ENCODE measurements at places on chromosomes 4 and X.
A peak's percentile ranks its signal among the peaks of the same experiment; 100 is the strongest.

GRCh38 chr4:1009542-1010394, 1.7 kb upstream of the FGFRL1 start:
- peak; percentile 74 for DNase-seq

DNA sequence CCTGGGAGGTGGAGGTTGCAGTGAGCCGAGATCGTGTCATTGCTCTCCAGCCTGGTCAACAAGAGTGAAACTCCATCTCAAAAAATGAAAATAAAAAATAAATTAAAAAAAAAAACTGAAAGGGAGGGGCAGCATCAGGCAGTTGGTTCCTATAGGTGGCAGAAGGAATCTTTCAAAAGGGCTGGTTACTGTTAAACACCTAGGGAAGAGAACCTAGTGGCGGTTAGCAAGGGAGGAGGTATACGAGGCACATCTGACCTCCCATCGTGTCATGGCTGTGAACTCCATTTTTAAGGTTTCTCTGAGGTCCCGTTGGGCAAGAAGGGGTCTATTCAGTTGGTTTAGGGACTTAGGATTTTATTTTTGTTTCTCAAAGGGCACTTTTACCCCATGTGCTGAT, 150.1 kb downstream of the SLC7A11 start:
- no peak for DNase-seq

- no peak for DNase-seq
Measured at GRCh38 chrX:130563476-130563875, 161.7 kb downstream of the RBMX2 start.

- DNase-seq = no peak
Measured at GRCh38 chr4:54157606-54158005, 57.6 kb downstream of the GSX2 start.

- DNase-seq = no peak
Measured at GRCh38 chrX:20362268-20363267, 95.9 kb upstream of the RPS6KA3 start.

DNA sequence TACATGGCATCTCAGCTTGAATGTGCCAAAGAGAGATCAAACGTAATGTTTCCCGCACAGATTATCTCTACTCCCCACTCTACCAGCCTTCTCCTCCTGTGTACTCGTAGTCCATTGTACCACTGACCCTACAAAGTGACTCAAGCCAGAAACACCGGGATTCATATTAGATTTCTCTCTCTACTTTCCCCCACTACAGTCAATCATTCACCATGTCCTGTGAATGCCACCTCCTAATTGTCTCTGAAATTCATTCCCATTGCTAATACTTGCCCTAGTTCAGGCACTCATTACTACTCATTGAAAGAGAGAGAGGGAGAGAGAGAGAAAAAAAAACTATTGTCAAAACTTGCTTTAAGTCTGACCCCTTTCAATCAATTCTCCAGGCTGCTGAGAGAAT, 78.2 kb upstream of the LHFPL1 start:
- no peak for DNase-seq

GRCh38 chrX:9318213-9318612, 146.6 kb upstream of the TBL1X start:
- DNase-seq = no peak

- DNase-seq = no peak
Measured at GRCh38 chrX:150155436-150156035, 207.6 kb upstream of the MAMLD1 start.

- DNase-seq = no peak
Measured at GRCh38 chr4:4864443-4864939, 5.0 kb downstream of the MSX1 start.

GRCh38 chr4:139534287-139534950, 21.6 kb downstream of the SETD7 start:
- DNase-seq = no peak

DNA sequence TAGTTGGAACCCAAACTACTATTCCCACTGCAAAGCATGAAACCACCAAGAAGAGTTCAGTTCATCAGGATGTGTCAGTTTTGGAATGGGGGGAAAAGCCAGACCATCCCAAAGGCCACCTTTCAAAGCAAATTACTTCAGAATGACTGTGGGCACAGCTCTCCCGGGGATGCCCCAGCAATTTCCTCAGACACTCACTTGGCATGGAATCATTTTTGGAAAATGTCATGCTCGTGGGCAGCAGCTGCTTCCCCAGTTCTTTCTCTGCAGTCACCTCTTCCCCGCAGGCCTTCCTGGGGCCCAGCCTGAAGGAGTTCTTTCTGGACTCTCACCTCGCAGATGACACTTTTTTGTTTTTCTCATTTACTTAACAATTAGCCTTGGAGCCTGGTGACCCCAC, 350.3 kb downstream of the NR3C2 start:
- no peak for DNase-seq

- no peak for DNase-seq
Measured at GRCh38 chr4:182683661-182684060, 233.5 kb downstream of the DCTD start.

GRCh38 chr4:167717495-167717894, 374.8 kb upstream of the ANXA10 start:
- no peak for DNase-seq

DNA sequence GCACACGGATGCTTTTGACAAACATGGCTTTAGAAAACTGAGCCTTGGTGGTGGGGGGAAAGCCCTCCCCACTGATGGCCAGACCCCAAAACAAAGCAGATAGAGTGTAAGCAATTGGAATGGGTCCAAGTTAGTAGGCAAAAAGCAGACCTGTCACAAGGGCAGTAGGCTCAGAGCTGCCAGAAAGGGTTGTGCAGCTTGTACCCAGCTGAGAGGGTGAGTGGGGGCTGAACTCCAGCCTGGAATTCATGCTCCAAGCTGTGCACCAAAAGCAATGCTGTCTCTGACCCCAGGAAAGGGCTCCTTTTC, 101.1 kb upstream of the TEX13D start:
- no peak for DNase-seq

DNA sequence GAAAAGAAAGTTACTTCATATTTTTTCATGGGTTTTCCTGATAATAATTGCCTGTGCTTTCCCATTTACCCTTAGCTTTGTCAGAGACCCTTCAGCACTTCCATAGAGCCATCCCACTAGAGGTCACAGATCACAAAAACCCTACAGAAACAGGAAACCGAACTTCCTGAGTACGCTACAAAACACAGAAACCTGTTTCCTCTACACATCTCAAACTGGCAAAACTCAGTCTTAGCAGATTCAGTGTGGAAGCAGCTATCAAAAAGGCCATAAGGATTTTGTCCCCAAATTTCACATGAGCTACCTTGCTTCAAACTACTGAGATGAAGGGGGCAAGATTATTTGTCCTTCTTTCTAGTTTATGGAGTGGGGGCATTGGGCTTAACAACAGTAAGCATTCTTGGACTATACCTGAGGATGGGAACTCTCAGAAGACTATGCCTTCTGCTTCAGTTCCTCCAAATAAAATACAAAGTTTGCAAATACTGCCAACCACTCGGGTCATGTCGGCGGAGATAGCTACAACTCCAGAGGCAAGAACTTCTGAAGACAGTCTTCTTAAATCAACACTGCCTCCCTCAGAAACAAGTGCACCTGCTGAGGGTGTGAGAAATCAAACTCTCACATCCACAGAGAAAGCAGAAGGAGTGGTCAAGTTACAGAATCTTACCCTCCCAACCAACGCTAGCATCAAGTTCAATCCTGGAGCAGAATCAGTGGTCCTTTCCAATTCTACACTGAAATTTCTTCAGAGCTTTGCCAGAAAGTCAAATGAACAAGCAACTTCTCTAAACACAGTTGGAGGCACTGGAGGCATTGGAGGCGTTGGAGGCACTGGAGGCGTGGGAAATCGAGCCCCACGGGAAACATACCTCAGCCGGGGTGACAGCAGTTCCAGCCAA, at the start of gene MMRN1:
TSS of gene MMRN1 (plus strand) at position 206 of the 902 bp plus-strand sequence. CDS start at position 324, 118 bp downstream.
- DNase-seq = no peak

DNA sequence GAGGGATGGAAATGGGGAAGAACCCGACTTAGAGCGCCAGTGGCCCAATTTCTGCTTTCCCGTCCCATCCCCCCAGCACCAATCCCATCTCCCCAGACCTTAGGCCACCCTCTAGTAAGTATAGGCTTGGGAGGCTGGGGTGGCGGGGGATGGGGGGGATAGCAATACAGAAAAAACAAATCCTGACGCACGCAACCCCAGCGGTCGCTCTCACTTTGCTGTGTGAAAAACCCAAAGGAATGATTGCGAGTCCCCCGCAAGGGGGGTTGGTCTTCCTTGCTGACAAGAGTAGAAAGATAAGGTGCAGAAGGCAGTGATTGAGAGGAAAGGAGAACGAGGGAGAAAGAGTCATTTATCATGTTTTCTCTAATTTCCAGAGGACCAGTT, 863 bp downstream of the CPE start:
- DNase-seq = peak; percentile 82

- no peak for DNase-seq
Measured at GRCh38 chr4:53614591-53614990, 23.3 kb upstream of the LNX1 start.

DNA sequence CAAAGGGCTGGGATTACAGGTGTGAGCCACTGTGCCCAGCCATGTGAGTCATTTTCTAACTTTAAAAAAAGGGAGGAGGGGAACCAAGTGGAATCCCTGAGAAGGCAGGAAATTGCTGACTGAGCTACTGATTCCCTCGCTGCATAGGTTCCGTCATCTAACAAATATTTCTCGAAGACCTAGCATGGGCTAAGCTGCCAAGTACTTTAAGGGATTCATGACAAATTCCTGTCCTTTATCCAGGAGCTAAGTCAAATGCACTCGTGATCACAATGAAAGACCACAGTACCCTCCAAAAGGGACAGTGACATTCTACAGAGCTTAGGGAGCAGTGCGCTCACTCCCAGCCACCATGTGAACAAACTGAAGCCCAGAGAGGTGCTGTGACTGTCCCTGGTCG, 33.2 kb upstream of the MAN2B2 start:
- no peak for DNase-seq

GRCh38 chrX:154546354-154547244, at the start of gene G6PD:
G6PD (minus strand) TSS chrX:154546846; CDS start chrX:154546155, 691 bp downstream.
- DNase-seq = peak; percentile 83

DNA sequence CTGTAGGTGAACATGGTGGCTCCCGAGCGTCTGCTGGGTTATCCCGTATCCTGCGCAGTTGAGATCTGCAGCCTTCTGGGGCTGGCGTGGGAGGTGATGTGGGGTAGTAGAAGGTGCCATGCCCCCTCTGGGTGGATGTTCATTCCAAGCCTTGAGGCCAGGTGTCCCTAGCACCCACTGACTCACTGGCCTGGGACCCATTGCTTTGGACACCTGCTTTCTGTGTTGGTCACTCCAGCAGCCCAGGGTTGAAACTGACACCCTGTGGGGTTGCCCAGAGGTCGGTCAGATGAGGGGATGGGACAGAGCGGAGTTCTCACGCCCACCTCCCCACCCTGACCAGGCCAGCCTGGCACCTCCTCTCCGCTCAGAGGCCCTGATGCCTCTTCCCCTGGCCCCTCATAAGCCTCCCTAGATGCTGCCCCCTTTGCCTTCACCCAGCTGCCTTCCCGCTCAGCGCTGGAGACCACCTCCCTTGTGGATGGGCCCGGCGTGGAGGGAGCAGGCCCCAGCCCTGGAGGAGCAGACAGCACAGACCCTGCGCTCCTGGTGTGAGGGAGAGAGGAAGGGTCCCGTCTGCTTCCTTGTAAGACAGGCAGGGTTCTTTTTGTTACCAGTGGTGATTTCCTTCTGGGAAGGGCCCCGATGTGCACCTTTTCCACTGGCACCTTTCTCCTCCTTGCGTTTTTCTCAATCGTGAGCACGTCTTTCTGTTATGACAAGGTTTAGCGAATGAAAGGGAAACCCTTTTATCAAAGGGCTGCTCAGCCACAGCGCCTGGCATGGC, 2.0 kb downstream of the DOK7 start:
- no peak for DNase-seq

GRCh38 chr4:185341377-185341776, 54.3 kb downstream of the LRP2BP start:
- DNase-seq = no peak

GRCh38 chrX:43958529-43958928, 14.7 kb downstream of the NDP start:
- peak; percentile 0 for DNase-seq

DNA sequence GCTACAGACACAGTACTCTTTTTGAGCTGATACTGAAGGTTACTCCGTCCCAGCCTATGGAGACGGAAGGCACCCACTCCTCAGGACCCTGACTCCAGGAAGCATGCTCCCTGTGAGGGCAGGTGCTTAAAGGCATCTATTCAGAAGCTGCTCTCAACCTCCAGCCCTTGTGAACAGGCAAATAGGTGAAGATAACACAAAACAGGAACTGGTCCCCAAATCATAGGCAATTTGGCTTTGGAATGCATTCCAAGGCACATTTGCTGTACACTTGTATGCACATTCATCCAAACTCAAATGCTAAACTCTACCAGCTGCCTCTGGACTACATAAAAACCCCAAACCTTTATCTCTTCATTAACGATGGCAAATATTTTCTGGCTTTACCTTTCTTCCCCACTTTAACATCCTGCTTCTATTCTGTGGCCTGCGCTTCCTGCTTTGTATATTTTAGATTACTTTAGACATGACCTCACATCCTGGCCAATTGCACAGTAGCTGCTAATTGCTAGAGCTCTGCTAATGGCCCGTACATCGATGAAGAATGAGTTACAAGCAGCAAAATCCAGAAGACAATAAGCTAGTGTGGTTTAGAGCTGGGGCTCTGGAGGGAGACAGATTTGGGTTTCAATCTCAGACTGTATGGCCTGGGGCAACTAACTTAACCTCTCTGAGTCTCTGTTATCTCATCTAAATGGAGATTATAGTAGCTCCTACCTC, 3.2 kb downstream of the SEL1L3 start:
- no peak for DNase-seq

DNA sequence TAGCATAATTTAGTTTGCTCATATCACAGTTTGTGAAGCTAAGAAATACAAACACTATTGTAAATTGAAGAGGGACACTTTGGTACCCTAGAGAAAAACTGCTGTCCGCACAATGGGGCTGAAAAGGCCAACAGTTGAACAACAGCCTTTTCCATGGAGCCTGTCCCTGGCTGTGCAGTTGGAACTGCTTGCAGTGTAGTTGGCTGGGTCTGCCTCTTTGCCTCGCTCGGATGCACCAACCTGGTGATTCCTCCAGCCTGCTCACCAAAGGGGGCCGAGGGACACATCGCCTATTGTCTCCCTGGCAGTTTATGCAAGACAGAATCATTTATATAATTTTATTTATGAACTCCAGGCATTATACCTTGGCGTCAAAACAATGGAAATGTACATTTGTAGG, 16.5 kb upstream of the GALNT7 start:
- DNase-seq = no peak

DNA sequence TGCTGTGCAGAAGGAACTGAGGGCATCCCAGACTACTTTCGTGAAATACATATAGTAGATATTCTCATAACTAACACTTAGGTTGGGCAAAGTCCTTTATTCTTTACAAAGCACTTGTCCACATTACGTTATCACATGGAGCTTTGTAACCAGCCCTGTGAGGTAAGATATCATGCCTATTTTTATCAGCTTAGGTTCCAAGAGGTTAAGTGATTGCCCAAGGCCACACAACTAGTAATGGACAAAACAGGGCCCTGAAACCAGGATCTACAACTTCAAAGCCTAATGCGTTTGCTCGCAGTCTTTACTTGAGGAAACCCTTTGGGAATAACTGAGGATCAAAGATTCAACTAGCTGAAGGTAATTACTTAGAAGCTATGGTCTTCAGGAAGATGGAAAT, 261.5 kb downstream of the GPC3 start:
- no peak for DNase-seq

- DNase-seq = no peak
Measured at GRCh38 chrX:34716302-34716701, 59.2 kb upstream of the TMEM47 start.
